Islet precursor cell (in vitro differentiated cells): ENCODE measurements at places on chromosomes 4 and X.

GRCh38 chrX:80807992-80808735 is 1.5 kb downstream of the BRWD3 start:
- peak; percentile 70 for DNase-seq

- DNase-seq = no peak
Observed at GRCh38 chr4:129672941-129673340, 577.0 kb downstream of the C4orf33 start.

DNA sequence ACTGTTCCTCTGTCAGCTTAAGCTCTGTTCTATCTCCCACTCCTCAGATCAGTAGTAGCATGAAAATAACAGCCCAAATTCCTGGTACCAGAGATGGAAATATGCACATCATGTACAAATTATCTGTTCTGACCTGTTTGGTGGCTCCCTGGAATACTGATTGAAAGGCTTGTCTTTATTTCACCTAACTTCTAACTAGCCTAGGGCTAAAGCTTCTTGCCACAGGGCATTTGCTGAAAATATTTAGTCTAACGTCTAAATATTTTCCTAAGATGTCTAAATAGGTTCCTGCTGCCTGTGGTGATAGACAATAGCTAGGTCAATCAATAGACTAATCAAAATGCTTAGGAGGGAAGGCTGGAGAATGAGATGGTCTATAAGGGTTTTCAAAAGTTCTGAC is 12.9 kb upstream of the PRMT9 start:
- no peak for DNase-seq

GRCh38 chrX:136819031-136819703 is 38.4 kb upstream of the ARHGEF6 start:
- no peak for DNase-seq

DNA sequence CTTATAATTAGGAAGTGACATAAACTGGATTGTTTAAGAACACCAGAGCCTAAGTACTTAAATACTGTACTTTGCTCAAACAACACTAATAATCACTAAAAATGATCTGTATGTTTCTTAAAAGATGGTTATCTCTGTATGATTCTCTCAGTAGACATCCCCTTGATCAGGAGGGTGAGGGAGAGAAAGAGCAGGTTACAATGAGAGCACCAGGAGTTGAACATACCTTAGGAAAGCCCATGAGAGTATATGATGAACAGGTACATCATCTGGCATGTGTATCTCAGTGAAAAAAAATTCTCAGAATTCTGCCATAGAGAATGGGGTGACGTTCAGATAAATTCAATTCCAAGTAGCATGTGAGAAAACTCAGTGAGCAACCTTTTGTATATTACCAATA is 59.9 kb upstream of the IL2 start:
- DNase-seq = no peak

- DNase-seq = no peak
Observed at GRCh38 chr4:125489952-125490690, 175.4 kb downstream of the FAT4 start.

DNA sequence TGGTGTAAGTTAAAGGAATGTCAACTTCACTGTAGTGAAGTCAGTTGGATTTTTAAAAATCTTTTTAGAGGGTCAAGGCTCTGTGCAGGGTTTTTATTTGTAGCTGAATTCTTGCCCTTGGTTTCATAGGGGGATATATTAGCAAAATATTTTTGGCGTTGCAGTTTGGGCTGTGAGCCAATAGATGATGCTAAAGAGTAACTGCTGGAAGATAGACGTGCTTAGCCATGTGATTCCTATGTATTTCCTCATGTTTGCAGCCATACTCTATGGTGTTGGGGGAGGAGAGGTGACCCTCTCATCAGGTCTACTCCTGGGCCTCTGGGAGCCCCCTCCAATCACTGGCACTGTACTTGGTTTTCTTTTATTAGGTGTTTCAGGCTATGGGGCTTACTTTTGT is 246.7 kb upstream of the ARHGAP24 start:
- DNase-seq = no peak

DNA sequence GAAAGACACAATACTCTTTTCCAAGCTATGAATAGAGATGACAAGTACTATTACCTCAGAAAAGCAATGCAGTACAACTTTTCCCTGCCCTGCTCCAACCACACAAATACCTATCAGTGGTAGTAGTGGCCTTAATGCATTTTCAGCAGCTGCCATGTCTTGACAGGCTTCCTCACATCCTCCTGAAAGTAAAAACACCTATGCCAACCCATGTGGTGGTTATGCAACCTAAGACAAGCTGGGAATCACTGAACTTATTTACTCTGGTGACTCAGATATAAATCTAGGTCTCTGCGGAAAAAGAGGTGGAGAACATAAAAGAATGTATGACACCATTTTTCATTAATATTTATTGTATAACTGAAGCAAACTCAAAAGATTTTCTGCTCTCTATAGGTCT is 14.5 kb downstream of the WDFY3 start:
- no peak for DNase-seq

DNA sequence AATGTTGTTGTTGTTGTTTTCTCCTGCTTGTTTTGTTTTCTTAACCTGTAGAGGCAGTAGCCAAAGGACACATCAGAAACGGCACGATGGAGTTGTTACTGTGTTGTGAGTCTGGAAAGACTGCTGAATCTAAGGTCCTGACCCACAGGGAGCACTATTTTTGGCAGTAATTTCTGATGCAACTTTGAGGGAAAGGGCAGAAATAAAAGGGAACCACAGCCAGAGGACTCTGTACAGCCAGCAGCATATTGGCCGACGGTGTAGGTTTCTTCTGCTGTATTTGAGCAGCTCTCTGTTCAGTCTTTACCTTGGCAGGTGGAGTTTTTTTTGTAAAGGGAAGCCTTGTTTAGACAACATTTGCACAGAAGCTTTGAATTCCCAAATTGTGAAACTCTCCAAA is 203.0 kb upstream of the GPR101 start:
- DNase-seq = no peak

GRCh38 chr4:89305712-89306437 is 1.7 kb downstream of the GPRIN3 start:
- DNase-seq = no peak

GRCh38 chr4:129113919-129114318 is 18.0 kb downstream of the C4orf33 start:
- DNase-seq = no peak

DNA sequence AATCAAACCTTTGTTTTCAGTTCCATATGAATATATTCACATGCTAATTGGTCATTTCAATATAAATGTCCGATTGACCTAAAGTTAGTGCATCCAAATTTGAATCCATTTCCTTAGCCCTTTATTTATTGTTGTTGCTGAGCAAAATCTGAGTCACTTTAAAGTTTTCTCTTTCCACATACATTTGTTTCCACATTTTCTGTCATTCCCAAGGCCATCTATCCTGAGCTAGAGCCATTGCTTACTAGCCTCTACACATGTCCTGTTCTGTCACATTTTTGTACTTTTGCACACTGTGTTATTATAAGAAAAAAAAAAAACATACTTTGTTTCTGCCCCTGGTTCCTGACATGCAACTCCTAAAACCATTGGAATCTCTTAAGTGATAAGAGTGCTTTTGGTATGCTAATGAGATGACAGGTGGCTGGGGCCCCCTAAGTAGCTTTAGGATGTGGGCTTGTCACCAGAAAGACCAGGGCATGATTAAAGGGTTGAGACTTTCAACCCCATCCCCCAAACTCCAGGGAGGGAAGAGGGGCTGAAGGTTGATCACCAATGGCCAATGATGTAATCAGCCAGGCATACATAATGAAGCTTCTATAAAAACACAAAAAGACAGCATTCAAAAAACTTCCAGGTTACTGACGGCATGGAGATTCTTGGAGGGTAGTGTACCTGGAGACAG is 353.3 kb upstream of the MAGEB16 start:
- DNase-seq = no peak

- DNase-seq = no peak
Observed at GRCh38 chrX:118468122-118468521, 27.5 kb upstream of the DOCK11 start.

- no peak for DNase-seq
Observed at GRCh38 chr4:158300012-158300411, 89.7 kb downstream of the TMEM144 start.

- no peak for DNase-seq
Observed at GRCh38 chr4:185837415-185838103, 25.6 kb upstream of the SORBS2 start.

DNA sequence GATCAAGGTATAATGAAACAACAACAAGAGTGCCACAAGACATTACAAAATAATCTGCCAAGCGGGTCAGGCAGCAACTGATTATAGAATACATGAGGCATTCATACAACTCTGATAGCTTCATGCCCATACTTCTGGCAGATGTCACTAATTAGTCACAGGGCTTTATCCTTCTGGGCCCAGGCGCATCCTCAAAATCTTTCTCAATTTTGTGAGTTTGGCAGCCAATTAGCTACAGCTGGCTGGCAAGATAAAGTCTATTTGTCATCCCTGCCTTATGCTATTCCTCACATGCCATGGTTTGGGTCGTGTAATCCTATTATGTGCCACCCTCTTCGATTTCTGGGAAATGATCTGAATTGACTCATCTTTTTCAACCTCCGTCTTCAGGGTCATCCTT is 254.3 kb downstream of the PACRGL start:
- no peak for DNase-seq

GRCh38 chr4:156623376-156623775 is 348.2 kb downstream of the PDGFC start:
- no peak for DNase-seq

- DNase-seq = no peak
Observed at GRCh38 chr4:184328022-184328736, 110.5 kb upstream of the ENPP6 start.

- DNase-seq = no peak
Observed at GRCh38 chrX:3527811-3528210, 181.4 kb upstream of the MXRA5 start.

- DNase-seq = peak; percentile 87
Observed at GRCh38 chrX:48835524-48836329, at the start of gene PCSK1N. Gene PCSK1N (minus strand): TSS chrX:48835610. CDS start chrX:48835532, 78 bp downstream.

DNA sequence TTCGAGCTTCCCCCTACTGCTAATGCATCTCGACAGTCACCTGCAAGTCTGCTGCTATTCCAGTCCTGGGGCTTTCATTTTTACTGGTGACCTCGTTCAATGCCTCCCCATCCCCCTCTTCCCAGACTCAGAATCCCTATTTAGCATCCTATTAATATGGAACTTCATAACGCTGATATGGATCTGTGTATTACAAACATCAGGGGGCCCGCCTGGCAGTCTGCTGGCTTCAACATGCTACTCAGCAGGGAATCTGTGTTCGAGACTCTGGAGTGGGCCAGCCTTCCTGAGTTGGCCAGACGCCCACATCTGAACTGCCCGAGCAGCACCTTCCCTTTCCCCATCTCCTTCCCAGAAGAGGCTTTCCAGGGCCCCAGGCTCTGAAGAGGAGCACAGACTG is 173.9 kb upstream of the PPARGC1A start:
- no peak for DNase-seq

DNA sequence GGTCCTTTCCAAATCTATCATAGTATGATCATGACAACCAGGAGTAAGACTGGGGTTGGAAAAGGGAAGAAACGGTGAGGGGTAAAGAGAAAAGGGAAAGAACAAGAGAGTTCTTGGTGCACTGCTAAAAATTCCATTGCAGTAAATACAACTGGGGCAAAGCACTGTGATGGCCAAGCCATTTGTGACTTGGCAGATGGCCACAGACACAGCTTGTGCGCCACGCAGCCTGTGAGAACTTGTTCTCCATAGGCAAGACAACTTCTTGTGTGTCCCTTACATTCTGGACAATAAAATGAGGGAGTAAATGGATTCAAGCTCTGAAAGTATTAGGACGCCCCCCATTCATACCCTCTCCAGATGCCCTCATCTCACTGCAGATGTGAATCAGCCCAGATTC is 10.9 kb downstream of the MFAP3L start:
- DNase-seq = peak; percentile 32
